ENCODE measurements at places on chromosomes 2 and 18. TPM values are rescaled to one million over a fixed set of nuclear protein-coding genes. Genes with fewer than 3 reads are reported as not detected.

- DNase-seq = no peak
These were observed 246.3 kb downstream of the SOX11 start for GRCh38 chr2:5938566-5938896.

GRCh38 chr2:173657996-173658717 lies 303.5 kb downstream of the CDCA7 start:
- DNase-seq = peak; percentile 32

- peak; percentile 59 for DNase-seq
These were observed at the start of gene WNT10A for GRCh38 chr2:218880102-218880858. TSS of gene WNT10A (plus strand) at chr2:218880852. CDS start at chr2:218880996, 144 bp downstream.

DNA sequence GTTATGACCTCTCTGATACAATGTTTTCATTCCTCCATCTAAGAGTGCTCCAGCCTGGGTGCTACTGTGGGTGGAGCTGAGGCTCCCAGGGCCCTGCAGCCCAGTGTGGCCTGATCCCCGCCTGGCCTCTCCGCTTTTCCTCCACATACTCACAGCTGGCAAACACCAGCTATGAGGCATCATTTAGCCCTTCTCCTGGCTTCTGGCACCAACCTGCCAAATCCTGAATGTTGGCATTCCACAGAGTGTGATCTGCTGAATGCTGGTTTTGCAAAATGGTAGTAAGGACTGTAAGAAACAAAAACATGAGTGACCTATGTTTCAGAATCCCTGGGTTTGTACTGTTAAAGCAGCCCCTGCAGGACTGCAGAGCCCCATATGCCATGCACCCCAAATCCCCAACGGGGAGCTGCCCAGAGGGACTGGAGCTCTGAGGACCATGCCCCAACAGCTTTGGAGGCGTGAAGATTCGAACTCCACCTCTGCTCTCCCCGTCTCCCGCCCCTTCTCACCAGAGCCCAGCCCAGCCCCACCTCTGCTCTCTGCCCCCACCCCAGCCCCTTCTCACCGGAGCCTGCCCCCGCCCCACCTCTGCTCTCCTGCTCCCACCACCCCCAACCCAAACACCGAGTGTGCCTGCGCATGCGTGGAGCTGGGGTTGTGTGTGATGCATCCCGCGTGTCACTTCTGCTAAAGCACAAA lies 4.2 kb downstream of the SLC66A2 start:
- no peak for DNase-seq

DNA sequence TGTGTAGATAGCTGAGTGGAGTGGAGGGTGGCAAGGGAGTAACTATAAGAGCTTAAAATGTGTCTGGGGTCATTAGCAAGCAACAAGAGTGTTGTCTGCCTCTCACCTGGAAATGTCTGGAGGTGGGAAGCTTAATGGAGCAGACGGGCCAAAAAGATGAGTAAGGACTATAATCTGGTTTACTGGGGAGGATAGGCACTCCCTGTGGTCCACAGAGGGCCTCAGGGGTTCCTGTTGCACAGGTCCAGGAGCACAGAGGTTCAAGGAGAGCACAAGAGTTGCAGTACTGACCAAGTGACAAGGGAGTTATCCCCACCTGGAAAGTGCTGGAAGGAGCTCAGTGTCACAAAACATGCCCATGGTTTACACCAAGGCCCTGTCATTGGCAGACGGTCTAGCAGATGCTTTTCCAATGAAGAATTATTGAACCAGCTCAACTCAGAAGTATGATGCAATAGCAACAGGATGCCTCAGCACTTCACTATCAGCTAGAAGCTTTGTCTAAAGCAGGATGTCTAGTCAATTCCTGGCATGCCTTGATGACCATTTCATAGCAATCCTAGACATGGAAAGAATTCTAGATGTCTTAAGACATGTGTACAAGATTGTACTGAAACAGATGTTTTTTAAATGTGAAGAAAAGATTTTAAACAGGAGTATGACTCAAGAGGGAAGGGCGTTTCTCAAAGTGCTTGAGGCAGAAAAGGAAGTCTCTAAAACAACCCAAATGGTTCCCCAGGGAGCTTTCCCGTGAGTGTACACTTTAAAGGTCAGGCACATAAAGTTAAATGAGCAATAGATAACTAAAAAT lies 62.9 kb upstream of the SERPINE2 start:
- DNase-seq = peak; percentile 41

- DNase-seq = no peak
These were observed 234.2 kb downstream of the TTC32 start for GRCh38 chr2:19667536-19667949.

- no peak for DNase-seq
These were observed 1010.8 kb upstream of the CELF4 start for GRCh38 chr18:38576349-38576748.

Gene ALPI
- total RNA-seq = not detected

GRCh38 chr2:179909845-179910734 lies 48.7 kb upstream of the ZNF385B start:
- DNase-seq = no peak

GRCh38 chr2:15732341-15733077 lies 140.8 kb downstream of the DDX1 start:
- DNase-seq = no peak

- DNase-seq = peak; percentile 72
These were observed 84.6 kb downstream of the SMAD7 start for GRCh38 chr18:48866028-48866733.

DNA sequence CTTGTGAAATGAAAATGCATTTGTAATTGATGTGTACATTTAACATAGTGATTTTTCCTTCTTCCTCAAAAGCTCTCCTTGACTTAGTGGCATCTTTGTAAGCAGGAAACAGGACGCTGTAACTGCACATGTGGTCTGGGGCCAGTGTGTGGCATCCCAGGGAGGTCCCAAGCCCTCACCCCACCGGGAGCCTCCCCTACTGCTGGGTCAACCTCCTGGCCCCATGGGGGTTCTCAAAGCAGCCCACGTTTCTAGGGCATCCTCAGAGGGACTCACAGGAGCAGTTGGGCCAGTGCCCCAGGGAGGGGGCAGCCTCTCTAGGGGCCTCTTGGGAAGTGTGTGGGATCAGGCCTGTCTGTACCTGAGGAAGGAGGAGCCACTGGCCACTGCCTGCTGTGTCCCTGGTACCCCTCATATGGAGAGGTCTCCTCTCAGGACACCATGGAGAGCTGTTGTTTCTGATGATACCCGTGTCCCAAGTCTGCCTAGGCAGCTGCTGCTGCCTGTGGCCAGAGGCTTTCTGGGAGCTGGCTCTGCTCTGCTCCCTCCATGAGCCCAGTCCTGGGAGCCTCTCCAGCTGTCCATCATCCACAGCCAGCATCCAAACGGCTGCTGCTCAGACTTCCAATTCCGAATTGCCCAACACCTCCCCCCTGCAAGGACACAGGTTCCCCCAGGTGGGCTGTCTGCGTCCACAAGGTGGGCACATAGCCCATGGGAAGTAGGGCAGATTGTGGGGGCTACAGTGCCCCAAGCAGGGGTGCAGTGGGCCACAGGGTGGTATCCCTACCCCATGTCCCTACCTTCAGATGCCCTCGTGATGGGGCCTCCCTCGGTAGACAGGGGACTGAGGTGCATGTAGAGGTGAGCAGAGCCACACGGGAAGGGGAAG lies 13.4 kb downstream of the ARHGEF4 start:
- DNase-seq = no peak

DNA sequence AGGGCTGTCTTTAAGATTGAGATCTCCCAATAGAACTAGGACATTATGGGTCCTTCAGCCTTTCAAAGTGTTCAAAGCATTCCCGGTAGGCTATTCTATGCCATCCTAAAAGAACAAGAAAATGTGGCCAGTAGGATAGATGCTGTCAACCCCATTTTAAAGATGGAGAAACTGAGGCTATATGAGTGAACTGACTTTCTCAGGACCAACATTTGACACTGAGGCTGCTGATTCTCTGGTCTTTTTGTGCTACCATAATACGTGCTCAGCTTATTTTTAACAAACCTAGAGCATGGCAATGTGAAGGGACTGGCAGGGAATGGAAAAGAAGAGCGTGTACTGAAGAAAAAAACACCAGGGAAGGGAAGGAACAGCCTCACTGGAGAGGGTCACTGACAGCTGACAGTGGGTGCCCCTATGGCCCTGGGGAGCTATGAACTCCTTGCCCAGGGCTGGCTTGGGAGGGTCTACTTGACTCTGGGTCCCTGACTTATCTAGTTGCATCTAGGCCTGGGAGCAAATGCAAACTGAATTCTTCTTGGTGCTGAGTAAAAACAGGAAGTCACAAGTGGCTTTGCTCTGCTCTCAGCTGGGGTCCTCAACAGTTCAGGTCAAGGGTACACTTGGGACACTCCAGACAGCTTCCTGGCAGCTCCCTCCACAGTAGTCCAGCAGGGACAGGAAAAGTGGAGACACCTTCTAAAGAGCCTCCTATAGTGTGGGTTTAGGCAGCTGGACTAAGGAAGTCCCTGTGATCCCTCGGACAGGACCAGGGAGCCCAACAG lies 2.3 kb downstream of the CYRIA start:
- DNase-seq = no peak

DNA sequence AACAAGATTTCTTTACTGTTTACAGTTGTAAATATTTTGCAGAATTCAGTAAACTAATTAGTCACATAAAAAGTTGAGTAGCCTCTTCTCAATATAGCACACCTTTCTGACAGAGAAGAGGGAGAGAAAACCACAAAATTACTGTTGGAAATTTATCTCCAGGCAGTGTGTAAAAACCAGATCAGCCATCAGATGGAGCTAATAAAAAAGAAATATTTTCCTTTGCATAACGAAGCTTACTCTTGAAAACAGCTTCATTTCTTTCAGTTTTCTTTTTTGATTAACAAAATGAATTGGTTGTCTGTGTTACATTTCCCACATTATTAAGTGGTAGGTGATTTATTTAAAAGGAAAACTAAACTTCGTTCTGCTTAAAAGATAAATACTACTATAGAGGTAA lies 259.3 kb upstream of the KCNJ3 start:
- no peak for DNase-seq

Measured in left cardiac atrium (tissue), 4 donors.